HuH-7 (cell line): ENCODE measurements at places on chromosomes 7 and 10.

- no peak for DNase-seq
Observed at GRCh38 chr7:134988161-134988560, 1.9 kb downstream of the AGBL3 start.

DNA sequence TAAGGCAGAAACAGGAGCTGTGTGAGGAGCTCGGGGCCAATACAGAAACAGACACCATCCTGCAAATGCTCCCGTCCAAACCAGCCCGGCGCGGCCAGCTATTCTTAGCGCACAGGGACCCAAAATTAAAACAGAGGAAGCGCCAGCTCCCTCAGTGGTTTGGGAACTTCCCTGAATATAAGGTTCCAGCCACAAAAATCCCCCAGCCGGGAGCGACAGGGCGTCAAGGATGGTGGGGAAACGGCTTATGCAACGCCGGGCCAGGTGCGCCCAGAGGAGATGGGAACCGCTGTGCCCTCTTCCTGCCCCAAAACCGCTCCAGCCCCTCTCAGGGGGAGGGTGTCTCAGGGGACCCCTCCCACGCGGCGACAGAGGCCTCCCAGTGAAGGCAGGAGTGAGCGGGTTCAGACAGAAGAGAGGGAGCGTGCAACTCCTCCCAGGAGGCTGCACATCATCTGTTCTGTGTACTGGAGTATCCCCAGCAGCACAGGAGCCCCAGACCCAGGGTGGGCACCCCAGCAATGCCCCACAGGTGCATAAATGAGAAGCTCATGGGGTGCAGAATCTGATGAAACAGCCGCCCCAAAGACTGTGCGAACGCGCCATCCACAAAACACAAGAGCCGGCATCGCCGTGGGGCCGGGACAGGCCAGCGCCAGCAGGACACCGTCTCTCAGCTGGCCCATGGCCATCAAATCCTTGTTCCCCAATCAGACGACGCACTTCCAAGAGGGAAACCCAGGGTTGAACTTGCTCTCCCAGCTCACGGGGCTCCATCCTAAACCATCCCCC, 73.9 kb upstream of the PDGFA start:
- no peak for DNase-seq

DNA sequence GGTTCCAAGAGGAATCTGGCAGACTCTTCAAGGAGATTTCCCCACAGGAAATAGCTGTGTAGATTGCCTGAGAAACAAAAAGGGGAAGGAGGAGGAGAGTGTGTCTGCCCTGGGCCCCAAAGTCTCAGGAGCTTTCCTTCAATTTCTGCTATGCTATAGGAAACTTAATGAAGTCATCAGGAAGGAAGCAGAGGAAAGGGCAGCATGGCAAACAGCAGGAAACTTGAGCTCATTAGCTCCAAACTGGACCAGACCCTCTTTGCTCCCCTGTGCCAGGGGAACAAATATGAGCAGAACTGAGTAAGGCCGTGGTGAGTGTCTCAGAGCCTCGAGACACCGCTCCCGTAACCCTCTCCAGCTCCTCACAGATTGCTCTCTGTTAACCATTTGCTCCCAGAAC, 4.8 kb upstream of the KCNIP2 start:
- no peak for DNase-seq

DNA sequence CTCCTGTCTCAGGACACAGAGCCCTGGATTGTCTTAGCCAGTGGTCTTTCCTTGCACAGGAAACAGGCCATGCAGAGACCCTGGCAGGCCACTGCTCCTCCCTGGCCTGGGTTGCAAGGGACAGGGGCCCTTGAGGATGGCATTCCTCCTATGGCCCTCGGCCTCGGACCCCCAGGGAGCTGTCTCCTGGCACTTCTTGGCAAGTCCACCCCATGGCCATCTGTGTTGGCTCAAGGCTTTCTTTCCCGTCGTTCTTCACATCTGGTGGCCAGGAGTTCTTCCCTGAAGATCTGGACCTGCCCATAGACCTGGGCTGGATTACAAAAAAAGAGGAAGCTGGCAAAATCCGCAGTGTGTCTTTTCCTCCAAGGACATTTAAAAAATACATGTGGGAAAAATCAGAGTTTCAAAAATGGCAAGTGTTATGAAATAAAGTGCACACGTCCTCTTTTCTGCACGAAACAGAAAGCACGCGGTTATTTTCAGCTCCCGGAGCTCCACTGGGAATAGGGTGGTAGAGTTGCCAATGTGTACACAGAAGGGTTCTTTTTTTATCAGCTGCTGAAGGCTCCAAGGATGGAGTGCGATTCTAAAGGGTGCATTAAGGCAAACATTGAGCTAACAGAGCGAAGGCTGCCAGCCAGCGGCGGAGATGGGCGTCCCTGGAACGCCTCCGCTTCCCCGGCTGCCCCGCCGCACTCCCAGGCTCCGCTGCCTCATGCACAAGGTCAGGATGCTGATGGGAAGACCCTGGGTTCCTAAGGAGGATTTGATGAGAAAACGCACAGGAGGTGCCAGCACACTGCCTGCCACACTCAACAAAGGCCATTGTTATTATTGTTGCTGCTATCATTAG, 62.8 kb upstream of the FAM20C start:
- DNase-seq, result no peak

DNA sequence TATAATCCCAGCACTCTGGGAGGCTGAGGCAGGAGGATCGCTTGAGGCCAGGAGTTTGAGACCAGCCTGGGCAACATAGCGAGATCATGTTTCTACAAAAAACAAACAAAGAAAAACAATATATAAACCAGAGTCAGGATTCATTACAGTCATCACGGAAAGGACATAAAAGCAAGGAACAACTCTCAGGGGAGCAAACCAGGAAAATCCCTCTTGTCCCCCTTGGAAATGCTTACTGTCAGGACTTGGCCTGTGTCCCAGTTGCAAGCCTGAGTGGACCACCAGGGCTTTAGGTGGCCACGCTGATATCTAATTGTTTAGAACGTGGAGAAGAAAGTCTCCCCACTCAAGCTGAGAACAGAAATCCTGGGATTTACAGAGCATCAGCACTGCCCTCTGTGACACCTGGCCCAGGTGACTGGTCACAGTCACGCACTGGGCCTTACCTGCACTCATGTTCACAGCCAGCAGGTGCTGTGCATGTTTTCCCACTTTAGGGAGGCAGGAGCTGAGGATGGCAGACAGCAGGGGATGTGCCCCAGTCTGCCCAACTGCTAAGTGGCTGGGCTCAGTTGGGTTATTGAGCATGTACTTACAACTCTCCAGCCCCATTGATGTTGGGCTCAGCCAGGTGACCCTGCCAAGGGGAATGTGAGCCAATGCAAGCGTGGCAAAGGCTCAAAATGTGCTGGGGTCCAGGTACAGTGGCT, 60.9 kb downstream of the TMEM130 start:
- DNase-seq, result no peak

- no peak for DNase-seq
Observed at GRCh38 chr10:11256896-11257295, 239.2 kb downstream of the CELF2 start.

DNA sequence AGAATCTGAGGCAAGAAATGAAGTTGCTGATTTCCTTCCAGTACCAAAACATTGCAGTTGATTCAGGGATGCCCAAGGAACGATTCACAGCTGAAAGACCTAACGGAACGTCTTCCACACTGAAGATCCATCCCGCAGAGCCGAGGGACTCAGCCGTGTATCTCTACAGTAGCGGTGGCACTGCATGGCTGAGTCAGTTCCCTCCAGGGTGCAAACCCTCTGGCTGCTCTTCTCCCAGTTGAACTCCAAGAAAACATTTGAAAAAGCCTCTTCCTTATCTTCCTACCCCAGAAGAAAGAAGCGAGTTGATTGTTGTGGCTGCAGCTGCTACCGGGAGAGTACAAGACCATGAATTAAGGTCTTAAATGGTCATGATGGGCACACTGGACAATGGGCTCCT, 147.1 kb upstream of the PRSS1 start:
- DNase-seq, result no peak

- no peak for DNase-seq
Observed at GRCh38 chr7:157834501-157835163, 497.8 kb downstream of the DNAJB6 start.

DNA sequence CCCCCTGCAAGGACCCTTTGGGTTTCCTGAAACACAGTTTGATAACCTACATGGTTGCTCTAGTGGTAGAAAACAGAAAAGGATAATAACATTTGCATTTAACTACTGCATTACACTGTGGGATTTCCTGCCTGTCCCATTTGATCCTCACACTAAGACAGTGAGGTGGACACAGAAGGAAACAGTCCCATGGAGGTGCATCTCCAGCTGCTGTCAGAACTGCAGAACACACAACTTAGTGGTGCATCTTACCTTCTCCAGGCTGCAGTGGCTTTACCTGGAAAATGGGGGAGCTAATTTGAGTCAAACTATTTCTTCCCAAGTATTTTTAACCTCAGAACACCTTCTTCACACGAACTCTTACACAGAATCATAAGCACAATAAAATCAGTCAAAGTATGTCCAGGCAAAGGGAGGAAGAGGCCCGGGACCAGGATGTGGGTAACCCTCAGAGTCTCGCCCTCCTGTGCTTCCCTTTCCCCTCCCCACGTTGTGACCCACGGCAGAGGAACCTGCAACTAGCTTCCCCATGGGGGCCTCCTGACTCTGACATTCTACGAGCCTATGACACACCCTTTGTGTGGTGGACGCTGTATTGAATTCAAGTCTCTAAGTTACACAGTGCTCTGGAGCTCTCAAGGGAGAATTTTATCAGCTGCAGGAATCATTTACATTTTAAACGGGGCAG, 33.7 kb downstream of the SCRN1 start:
- DNase-seq, result no peak

GRCh38 chr7:98551611-98552273, 65.3 kb upstream of the NPTX2 start:
- DNase-seq, result no peak

DNA sequence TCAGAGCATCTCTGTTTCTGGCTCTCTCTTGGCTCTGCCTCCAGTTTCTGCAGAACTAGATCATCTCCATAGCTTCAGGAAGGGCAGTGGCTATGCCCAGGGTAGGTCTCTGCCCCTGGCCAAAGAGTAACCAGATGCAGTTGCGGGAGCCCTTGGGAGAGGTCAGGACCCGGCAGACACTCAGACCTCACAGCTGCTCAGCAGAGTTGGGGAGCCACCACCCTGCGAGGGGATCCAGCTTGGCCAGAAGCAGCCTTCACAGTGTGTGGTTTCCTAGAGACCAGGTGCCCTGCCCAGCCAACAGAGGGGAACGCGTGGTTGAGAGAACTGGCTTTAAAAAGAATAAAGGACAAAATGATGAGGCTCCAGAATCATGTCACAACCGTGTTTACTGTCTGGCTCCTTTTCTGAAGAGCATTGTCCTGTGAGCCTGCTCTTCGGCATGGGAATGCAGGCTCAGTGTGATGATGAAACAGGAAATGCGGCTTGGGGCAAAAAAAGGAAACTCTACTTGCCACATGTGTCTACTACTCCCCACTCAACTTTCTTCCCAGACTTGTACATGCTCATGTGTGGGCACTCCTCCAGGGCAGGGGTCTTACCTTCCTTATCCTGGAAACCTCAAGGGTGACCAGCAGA, 243.1 kb downstream of the INHBA start:
- DNase-seq, result no peak

DNA sequence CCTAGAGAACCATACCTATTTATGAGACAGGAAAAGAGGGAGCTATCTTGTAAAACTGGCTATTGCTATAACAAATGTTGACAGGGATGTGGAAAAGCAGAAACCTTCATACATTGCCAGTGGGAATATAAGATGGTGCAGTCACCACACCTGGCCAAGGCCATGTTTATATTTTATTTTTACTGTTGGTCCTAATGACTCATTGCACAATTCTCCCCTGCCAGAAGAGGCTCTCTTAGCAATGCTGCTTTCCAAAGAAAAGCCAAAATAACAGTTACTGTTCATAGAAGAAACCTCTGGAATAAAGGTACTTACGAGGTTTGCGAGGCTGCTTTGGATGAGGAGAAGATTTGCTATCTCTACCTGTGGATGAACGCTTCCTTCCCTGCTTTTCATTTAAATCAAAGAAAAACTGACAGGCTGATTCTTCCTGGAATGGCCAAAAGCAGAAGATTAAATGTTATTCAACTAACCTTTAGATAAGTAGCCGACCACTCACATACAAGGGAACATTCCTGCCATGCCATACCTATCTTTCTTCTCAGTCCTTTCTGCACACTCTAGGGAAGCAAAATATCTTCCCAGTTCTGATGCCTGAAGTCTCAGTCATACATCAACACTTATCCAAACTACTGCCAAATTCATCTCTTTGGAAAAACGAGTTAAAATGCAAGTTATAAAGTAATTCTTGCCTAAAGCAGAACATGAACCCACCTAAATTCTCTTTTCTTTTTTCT, 16.3 kb upstream of the CHUK start:
- DNase-seq, result no peak

- DNase-seq, result peak; percentile 94
Observed at GRCh38 chr10:132142396-132143161, 44.2 kb upstream of the DPYSL4 start.

GRCh38 chr10:95266674-95267095, 24.1 kb downstream of the PDLIM1 start:
- DNase-seq, result peak; percentile 52

DNA sequence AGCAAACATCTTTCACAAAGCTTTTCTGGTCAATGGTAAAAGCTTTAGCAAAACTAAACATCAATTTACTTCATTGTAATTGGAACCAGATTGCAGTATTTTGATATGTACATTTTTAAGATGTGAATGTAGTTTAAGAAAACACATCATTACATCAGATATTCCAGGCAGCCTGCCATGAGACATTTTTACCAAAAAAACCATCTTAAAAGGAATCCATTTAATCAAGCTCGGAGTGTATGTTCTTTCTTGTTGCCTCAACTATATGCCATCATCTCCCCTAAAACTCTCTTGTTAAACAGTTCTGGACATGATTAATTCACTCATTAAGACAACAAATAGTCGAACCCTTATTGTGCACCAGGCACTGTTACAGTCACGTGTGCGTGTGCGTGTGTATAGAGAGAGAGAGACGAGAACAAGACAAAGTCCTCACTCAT, 97.5 kb downstream of the UBE2H start:
- DNase-seq, result no peak

DNA sequence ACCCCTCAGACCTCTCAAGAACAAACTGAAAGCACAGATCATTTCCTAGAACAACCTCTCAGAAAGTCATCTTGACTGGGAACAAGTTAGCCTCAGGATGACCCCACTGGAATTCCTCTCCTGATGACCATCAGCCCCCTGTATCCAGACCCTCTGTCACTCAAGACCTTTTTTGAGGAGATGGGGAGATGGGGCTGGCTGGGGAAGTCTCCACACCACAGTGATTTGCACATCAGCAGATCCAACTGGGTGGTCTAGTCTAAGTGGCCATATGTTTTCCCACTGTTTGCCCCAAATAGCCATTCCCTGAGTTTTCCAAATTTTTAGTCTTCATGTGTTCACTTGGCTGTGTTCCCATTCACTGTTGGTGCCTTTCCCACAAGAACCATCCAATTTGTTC, 452.4 kb upstream of the NPVF start:
- DNase-seq, result no peak
